WTC11 (cell line): ENCODE measurements at places on chromosomes 3 and 15. TPM values are rescaled to one million over a fixed set of nuclear protein-coding genes. Genes with fewer than 3 reads are reported as not detected.
A peak's percentile ranks its signal among the peaks of the same experiment; 100 is the strongest.

- H3K27me3 ChIP-seq: peaks cover 36% of the 10 kb centered on the region
- H3K4me1 ChIP-seq: no peaks in the 10 kb centered on the region; the same call in 1 of the 2 replicates
- no peaks in the 10 kb centered on the region for H3K36me3 ChIP-seq
- no peak overlapping the region for H3K27ac ChIP-seq
These were observed 193.9 kb upstream of the TMC3 start for GRCh38 chr15:81567924-81568323.

- H3K4me3 ChIP-seq: peak overlapping the region; percentile 79
- peaks cover 26% of the 10 kb centered on the region for H3K4me1 ChIP-seq
- H3K27ac ChIP-seq: peak overlapping the region; percentile 51; the same call in 1 of the 2 replicates
- H3K36me3 ChIP-seq: peaks cover 9% of the 10 kb centered on the region
- H3K27me3 ChIP-seq: no peaks in the 10 kb centered on the region
These were observed 515 bp upstream of the MTHFS start for GRCh38 chr15:79897380-79897678.

- H3K27me3 ChIP-seq: no peaks in the 10 kb centered on the region; the same call in none of the 2 replicates
- no peak overlapping the region for H3K4me3 ChIP-seq
- H3K36me3 ChIP-seq: no peaks in the 10 kb centered on the region
- H3K27ac ChIP-seq: no peak overlapping the region
- no peak for DNase-seq
These were observed 69.9 kb downstream of the LYZL4 start for GRCh38 chr3:42340466-42340865.

GRCh38 chr15:89806210-89806558 is 8.5 kb downstream of the ANPEP start:
- H3K4me3 ChIP-seq: no peak overlapping the region
- no peaks in the 10 kb centered on the region for H3K36me3 ChIP-seq
- peaks cover 18% of the 10 kb centered on the region for H3K4me1 ChIP-seq
- DNase-seq: no peak
- no peaks in the 10 kb centered on the region for H3K27me3 ChIP-seq
- H3K27ac ChIP-seq: no peak overlapping the region

- H3K27ac ChIP-seq: no peak overlapping the region
- peaks cover 3% of the 10 kb centered on the region for H3K4me1 ChIP-seq
- no peaks in the 10 kb centered on the region for H3K36me3 ChIP-seq
- no peak overlapping the region for H3K4me3 ChIP-seq
- DNase-seq: no peak
These were observed 45.0 kb downstream of the CCR1 start for GRCh38 chr3:46162975-46163555.

The LDHAL6B gene
- total RNA-seq: not detected in 3 replicates

The GOLGA6L10 gene
- 5.1 to 7.7 TPM (median 5.8 TPM) in 3 replicates for total RNA-seq

DNA sequence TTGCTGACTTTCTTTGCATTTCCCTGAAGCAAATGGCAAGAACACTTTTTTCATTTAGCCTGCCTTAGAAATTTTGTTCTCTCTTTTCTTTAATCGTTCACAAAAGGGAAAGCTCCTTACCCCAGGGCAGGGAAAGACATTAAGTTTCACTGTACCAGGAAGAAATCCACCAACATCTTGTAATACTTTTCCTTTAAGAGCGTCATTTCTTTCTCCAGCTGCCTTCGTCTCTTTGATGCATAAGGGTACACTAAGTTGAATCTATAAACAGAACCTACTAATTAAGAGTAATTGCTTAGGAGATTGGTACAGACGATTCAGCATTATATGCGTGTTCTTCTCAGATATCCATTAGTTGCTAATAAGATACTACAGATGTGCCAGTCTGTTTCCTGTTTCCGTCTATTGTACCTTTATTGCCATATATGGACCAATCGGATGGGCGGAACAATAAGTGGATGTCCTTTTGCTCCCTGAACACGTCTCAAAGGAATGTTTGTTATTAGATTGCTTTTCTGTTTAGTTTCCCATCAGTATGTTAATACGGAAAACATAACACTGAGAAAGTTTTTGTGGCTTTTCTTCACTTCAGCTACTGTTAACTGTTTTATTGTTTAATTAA is 276.7 kb upstream of the RARB start:
- H3K27ac ChIP-seq: no peak overlapping the region
- no peak overlapping the region for H3K4me3 ChIP-seq
- DNase-seq: no peak
- H3K27me3 ChIP-seq: no peaks in the 10 kb centered on the region
- H3K4me1 ChIP-seq: peaks cover 64% of the 10 kb centered on the region
- H3K36me3 ChIP-seq: no peaks in the 10 kb centered on the region

GRCh38 chr3:40624189-40624769 is 99.5 kb downstream of the ZNF621 start:
- peaks cover 12% of the 10 kb centered on the region for H3K36me3 ChIP-seq
- DNase-seq: no peak
- no peak overlapping the region for H3K27ac ChIP-seq
- no peak overlapping the region for H3K4me3 ChIP-seq
- peaks cover 3% of the 10 kb centered on the region; the same call in 1 of the 2 replicates for H3K4me1 ChIP-seq

- no peaks in the 10 kb centered on the region for H3K27me3 ChIP-seq
- DNase-seq: no peak
- H3K4me3 ChIP-seq: no peak overlapping the region
These were observed 36.9 kb upstream of the MYZAP start for GRCh38 chr15:57554812-57555179.

The LMAN1L gene
- not detected in 3 replicates for total RNA-seq
